ENCODE measurements at places on chromosomes 13 and 19. TPM values are rescaled to one million over a fixed set of nuclear protein-coding genes. Genes with fewer than 3 reads are reported as not detected.

DNA sequence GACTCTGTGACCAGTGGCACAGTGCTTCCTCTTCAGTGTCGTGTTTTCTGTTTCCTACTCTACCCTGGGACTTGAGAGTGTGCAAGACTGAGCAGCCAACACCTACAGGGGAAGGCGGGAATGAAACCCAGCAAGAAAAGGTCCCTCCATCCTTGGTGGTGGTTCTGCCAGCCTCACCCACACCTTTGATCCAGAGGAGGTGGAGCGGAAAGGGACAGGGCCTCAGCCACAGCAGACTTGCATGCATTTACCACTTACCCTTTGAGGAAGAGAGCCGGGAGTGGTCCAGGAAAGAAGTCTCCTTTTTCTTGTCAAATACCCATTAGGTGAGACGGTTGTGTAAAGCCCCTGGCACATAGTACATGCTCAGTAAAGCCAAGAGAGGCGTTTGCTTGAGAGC is 164.8 kb upstream of the ZNF536 start:
- H3K36me3 ChIP-seq, result no peaks in the 10 kb centered on the region
- H3K4me1 ChIP-seq, result no peaks in the 10 kb centered on the region
- peak; percentile 79 for DNase-seq
- no peak overlapping the region for H3K27ac ChIP-seq

GRCh38 chr19:39679056-39679790 is 23.5 kb downstream of the LGALS16 start:
- H3K27me3 ChIP-seq, result no peaks in the 10 kb centered on the region
- no peaks in the 10 kb centered on the region for H3K36me3 ChIP-seq
- DNase-seq, result no peak
- no peak overlapping the region for H3K27ac ChIP-seq

Gene CLEC17A
- not detected for total RNA-seq

Gene CADM4
- 67.9 TPM for total RNA-seq

Gene CALR3
- not detected for total RNA-seq

Gene LYPD3
- total RNA-seq, result 0.42 TPM

Data from esophagus muscularis mucosa (tissue), 4 donors.